ENCODE measurements at places on chromosomes 3 and 15.

DNA sequence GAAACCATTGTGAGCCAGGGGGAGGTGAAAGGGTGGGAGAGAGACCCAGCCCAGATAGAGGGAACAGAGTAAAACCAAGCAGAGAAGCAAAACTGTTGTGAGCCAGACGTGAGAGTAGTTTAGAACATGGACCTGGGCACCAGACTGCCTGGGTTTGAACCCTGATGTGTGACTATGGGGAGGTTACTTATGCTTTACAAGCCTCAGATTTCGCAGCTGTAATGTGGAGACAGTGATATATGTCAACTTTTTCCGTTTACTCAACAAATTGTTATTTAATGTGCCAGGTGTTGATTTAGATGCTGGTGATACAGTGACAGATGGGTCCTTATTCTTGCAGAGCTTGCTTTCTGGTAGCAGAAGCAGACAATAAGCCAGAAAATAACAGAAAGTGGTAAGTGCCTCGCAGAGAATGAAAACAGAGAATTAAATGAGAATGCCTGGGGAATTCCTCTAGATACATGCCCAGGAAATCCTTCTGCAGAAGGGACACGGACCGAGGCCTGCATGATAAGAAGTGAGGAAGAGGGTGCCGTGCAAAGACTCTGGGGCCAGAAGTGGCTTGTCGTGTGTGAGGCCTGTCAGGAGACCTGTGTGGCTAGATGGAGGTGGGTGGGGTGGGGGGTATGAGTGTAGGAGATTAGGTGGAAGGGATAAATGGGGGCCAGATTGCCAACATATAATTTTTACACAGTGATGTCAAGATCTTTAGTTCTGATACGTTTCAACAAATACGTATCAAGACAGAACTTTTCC, 15.0 kb downstream of the KAT2B start:
- DNase-seq, result no peak

DNA sequence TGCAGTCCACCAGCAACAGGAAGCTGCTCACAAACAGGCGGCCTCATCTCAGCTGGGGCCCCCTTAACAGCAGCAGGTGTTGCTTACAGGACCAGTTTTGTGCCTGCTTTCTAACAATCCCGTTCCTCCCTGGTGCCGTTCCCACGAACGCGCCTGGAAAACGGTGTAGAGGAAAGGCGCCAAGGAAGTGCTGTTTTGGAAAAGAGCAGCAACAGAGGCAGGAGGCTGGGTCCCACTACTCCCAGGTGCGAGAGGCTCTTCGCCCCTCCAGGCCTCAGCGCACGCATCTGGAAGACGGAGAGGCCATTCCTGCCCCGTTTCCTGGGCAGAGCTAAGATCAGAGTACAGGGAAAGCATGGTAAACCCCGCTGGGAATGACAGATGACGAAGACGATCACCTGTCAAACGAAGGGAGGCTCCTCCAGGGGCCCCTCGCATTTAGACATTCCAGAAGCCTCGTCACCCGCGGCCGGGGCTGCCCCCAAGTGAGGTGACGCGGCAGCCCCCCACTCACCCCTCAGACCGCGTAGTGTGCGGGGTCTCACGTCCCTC, 603 bp downstream of the SCAPER start:
- DNase-seq, result no peak

DNA sequence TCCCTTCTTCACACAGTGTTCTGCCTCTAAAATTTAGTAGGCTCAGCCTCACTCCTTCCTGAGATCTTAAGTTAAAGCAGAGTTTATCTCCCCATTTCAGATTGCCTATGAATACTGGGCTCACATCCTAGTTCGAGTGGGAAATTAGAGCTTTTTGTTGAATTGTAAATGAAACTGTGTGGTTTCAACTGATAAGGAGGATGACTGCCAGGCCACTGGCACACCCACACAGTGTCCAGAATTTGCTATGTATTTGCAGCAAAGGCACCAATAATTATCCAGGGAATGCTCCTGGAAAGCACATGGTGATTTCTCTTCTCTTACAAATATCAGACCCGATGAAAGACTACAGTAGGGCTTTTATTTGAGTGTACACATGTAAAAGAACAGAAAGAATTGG, 308.1 kb upstream of the COL8A1 start:
- DNase-seq, result no peak

GRCh38 chr3:144737281-144737680, 765.7 kb downstream of the DIPK2A start:
- no peak for DNase-seq

DNA sequence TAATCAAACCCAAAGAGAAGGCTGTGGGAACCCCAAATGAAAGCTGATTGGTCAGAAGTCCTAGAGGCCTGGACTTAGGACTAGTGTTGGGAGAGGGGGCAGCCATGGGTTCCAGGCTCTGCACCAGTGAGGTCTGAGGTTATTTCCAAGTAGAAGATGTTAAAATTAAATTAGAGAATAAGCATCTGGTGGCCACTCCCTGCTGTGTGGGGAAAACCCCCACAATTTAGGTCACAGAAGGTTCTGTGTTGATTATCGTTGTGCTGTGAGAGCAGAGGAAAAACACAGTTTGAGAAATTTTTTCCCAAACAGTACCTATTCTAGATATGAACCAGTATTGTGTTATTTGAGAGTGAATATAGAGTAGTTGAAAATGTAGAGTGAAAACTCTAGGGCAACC, 53.9 kb upstream of the NSMCE3 start:
- DNase-seq, result no peak

GRCh38 chr3:190456770-190457169, 7.1 kb upstream of the TMEM207 start:
- no peak for DNase-seq

- no peak for DNase-seq
Observed at GRCh38 chr3:193614430-193614829, 21.4 kb downstream of the OPA1 start.

GRCh38 chr3:150306083-150306482, 102.0 kb upstream of the TSC22D2 start:
- no peak for DNase-seq

GRCh38 chr3:73791356-73791755, 166.6 kb upstream of the PDZRN3 start:
- DNase-seq, result no peak

GRCh38 chr15:68994981-68995761, 19.3 kb upstream of the NOX5 start:
- DNase-seq, result no peak

GRCh38 chr3:197353867-197354567, 55.6 kb upstream of the DLG1 start:
- no peak for DNase-seq

DNA sequence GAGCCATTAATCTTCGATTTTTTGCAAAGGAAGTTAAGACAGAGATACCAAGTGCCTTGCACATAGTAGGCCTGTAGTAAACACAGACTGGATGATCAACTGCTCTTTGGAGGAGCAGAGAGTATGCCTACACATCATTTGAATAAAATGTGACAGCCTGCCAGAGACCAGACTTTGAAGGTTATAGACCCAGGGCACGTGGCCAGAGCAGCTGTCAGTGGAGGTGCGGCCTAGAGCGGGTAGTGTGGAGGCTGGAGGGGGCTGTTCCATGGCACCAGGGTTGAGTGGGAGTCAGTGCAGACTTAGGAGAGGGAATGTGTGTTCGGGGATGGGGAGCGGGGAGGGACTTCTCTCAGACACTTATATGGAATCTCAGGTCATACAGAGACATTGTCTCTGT, 80.8 kb downstream of the SMAD3 start:
- DNase-seq, result no peak

DNA sequence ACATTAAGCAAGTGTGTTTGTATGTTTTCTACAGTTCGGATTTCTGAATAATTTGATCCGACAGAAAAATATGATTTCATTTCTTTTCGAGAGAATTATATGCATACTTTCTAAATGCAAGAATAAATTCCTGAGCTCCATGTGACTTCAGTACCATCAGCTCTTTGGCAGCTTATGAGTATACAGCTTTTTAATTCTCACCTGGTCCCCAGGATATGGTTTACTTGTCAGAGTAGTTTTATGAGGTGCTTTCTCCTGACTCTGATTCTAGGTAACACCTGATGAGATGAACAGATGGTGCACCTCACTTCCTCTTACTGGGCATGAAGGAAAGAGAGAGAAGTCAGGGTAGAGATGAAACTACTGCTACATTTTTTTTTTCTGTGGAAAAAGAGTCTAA, 3.1 kb downstream of the HGD start:
- DNase-seq, result no peak

GRCh38 chr3:24428481-24428880, 66.2 kb downstream of the THRB start:
- no peak for DNase-seq

DNA sequence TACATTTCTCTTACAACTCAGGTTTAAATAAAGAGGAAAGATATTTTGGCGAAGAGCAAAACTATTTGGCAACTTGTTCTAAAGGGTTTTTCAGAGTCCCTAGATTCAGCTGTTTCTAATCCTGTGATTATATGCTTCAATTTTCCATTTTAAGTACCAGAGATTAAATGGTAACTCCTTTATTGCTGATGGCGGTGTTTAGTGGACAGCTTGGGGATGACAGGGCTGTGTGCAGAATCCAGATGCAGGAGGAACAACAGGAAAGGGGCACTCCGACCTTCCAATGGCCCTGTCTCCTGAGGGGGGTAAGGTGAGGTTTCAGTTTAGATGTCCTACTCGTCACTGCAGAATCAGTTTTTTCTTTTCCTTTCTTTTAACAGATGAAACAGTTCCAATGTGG, 405.0 kb downstream of the PDCD6IP start:
- DNase-seq, result no peak

DNA sequence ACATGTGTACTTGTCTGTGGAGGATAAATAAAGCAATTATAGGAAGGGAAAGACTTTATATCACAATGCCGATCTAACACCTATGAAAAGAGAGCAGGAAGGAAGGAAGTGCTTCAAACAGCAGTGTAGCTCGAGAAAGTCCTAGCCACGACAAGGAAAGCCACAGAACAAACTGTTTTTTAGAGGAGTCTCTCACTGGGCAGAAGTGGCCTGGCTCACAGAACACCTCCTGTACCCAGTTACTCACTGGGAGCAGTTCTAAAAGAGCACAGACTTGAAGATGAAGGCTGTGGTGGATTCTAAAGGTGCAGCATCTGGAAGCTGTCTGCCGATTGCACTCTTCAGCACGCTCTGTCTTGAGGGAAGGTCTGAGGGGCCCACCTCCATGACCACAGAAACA, 248.8 kb upstream of the ATP11B start:
- no peak for DNase-seq

GRCh38 chr3:128021768-128022372, 30.4 kb upstream of the SEC61A1 start:
- no peak for DNase-seq

GRCh38 chr3:78201091-78201490, 1161.2 kb downstream of the ROBO2 start:
- no peak for DNase-seq

DNA sequence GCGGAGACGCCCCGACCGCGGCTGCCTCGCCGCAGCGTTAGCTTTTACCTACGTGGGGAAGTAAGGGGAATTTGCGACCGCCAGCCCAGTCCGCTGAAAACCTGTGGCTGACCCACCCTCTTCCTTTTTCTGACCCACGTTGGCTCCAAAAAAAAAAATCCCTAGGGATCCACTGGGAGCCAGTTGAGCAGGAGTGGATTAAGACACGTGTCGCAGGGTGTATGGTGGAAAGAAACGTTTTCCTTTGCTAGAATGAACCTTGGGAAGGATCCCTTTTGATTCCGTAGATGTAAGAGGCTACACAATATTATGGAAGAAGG, 575 bp upstream of the PCYT1A start:
- DNase-seq, result no peak

DNA sequence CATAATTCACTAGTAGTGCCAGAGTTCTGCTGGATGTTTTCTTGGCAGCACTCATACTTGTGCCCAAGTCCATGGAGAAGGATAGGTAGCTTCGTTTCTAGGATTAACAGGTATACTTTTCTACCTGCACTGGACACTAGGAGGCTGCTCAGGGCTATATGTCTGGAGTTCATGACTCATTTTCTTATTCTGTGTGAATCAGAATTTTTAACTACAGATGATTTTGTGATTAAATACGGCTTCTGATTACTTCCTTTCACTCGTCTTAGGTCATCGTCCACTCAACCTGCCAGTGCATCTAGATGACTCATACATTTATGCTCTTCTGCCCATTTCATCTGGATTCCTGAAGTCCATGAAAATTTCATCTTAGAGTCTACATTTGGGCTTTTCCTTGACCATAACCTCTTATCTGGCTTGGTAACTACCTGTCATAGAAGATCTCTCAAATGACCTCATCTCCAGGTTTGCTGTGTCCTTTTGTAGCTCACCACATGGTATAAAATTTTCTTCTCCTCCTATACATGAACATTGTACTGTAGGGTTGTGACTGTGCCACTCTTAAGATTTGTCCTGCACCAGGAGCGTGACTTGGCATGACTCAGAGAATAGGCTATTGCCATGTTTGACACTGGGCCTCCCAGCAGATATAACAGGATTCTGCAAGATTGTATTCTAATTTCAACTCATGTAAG, 66.7 kb upstream of the GCSAM start:
- no peak for DNase-seq

DNA sequence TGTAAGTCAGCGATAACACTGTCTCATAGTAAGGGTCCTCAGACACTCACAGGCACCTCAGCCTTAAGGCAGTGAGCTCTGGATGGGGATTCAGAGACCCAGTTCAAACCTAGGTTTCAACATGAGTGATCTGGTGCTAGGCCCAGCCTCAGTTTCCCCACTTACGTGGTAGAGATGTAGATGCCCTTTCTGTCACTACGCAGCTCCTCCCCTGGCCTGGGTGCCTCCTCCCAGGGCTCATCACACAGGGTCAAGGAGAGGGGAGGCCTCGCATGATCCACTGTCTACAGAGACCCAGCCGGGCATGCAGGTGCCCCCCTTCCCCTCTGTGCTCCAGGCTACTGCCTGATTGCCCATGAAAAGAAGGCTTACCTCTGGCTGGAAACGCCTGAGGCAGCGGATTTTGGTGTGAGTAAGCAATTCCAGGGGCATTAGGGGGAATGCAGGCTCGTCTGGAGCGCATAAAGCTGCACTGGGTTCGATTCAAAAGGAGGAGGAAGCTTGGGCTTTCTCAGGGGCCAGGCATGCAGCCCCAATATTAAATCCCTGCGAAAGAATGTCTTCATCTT, 69.8 kb upstream of the ANKRD34C start:
- DNase-seq, result no peak

- no peak for DNase-seq
Observed at GRCh38 chr3:194532591-194532990, 45.8 kb upstream of the ATP13A3 start.

- DNase-seq, result no peak
Observed at GRCh38 chr3:87982421-87982820, 76.4 kb downstream of the CGGBP1 start.

DNA sequence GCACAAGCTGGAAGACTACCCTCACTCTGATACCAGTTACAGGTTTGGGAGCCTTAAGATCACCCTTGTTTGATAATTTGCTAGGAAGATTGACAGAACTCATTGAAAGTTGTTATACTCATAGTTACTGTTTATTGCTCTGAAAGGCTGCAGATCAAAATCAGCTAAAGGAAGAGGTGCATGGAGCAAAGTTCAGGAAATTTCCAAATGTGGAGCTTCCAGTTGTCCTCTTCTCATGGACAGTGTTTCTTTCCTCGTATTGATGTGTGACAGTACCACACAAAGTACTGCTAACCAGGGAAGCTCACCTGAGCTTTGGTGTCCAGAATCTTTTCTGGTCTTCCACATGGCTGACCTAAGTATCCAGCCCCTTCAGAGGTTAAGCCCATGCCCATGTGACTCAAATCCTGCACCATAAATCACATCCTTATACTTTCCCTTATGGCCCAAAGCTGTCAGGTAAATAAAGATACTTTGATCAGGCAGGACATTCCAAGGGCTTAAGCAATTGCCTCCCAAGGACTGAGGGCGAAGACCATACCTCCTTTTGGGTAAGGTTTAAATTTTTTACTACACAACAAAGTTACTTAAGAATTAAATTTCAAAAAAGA, 93.1 kb upstream of the ZBED2 start:
- DNase-seq, result no peak

All from GM12892 (cell line).